Jurkat, Clone E6-1 (cell line): ENCODE measurements at places on chromosomes 2 and 18.

- no peak for DNase-seq
These were observed 1.1 kb downstream of the TMEM18 start for GRCh38 chr2:675982-676646.

- no peak for DNase-seq
These were observed 33.4 kb upstream of the MGAT5 start for GRCh38 chr2:134220344-134220974.

DNA sequence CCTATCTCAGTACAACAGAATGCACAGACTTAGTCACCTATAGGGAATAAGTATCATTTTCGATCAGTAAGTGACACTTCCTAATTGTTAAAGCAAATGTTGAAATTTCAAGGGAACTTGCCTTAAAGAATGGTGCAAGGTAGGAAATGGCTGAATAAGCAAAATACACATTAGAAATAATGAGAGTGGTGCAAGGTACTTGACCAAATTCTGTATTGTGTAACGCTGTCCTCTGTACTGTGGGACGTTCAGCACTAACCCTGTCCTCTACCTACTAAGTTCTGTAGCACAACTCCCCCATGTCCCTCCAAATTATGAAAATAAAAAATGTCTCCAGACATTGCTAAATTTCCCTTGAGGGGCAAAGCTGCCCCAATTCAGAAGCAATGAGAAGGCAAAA, 19.4 kb downstream of the MMADHC start:
- no peak for DNase-seq

GRCh38 chr18:47779381-47779780, 151.1 kb downstream of the SMAD2 start:
- DNase-seq: no peak

DNA sequence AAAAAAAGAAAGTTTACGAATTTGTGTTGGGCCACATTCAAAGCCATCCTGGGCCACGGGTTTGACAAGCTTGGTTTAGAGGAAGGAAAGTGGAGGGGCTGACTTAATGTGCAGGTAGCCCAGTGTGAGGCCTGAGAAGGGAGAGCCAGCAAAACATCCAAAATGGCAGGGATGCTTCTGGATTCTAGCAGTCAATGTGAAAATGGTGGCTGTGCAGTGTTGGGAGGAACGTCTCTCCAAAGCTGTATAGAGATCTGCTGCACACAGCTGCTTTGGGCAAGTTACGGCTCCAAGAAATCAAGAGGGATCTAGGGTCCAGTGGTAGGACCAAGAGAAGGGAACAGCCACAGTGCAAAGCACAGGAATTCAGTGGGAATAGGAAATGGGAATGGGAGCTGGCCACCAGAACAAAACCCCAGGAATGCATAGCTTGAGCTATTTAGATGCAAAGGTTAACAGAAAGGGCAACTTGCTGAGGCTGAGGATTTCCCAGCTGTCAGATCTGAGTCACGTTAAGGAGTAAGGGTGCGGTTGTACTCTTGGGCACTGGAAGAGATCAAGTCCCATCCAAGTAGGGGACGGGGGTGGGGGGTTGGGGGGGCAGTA, 70.6 kb downstream of the B3GNT2 start:
- DNase-seq: no peak

- DNase-seq: no peak
These were observed 24.9 kb upstream of the EPC2 start for GRCh38 chr2:148619560-148620195.

- peak; percentile 70 for DNase-seq
These were observed 79.9 kb upstream of the ITGB6 start for GRCh38 chr2:160279813-160280465.

GRCh38 chr2:200812122-200813022, 662 bp downstream of the BZW1 start:
- DNase-seq: no peak

DNA sequence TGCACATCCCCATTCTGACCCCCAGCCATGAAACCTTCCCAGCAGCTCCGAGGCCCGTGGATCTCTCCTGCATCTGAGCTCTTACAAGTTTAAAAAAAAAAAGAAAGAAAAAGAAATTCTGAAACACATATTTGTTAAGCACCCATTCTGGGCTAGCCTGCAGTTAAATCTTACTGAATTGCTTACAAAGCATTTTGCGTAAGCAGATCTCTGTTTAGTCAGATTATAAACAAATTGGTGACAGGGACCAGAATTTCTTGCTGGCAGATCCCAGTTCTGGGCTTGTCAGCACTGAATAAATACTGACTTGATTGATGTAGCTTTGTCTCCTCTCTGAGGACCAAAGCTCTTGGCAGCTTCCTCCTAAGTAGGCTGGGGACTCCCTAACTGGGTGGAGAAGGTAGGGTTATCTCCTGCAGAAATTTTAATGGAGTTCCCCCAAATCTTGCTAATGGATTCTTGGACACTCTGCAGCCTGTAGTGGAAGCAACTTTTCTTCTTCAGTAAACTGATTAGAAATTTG, 160.9 kb downstream of the MIB1 start:
- DNase-seq: no peak

DNA sequence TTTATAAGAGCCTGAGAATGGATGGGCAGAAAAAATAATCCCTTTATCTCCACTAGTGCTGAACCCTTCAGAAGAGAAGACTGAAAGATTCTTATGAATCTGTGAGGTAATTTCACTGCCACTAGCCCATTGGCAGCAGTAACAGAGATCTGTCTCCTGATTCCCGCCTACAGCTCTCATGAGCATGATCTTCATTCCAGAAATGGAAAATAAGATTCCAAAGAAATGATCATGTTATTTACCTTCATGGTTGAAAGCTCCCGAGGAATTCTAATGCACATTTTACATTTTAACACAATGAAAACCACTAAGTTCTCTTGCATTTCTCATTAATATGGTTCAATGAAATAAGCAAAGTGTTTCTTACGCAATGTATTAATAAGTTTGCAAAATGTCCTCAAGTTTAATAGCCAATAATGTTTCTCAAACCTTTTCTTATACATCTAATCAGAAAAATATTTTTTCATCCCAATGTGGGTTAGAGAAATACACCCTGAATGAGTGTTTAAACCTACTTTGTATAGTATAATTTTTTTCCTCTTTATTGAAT, 905.6 kb downstream of the TMEM182 start:
- DNase-seq: no peak

- DNase-seq: no peak
These were observed 21.9 kb downstream of the ARPC2 start for GRCh38 chr2:218238887-218239286.

DNA sequence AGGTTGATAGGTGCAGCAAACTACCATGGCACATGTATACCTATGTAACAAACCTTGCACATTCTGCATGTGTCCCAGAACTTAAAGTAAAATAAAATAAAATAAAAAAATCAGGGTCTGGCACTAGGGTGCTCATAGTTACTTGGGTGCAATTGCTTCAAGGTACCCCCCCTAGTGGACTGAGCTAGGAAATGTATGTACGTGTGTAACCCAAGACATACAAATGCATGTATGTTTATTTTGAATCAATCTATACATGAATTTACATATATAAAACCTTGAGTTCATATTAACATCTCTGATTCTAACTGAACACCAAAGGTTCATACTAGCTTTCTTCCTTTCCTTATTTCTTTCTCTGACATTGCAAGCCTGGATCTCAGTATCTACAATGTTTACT, 51.5 kb downstream of the USP37 start:
- peak; percentile 53 for DNase-seq

DNA sequence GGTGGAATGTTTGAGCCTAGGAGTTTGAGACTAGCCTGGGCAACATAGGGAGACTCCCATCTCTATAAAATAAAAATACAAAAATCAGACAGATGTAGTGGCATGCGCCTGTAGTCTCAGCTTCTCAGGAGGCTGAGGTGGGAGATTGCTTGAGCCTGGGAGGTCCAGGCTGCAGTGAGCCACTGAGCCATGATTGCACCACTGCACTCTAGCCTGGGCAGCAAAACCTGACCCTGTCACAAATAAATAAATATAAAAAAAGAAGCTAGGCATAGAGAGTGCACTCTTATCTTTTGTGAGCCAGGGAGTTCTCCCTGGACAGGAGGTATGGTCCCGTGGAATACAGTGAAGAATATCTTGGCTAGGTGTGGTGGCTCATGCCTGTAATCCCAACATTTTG, 11.0 kb upstream of the KYNU start:
- no peak for DNase-seq

DNA sequence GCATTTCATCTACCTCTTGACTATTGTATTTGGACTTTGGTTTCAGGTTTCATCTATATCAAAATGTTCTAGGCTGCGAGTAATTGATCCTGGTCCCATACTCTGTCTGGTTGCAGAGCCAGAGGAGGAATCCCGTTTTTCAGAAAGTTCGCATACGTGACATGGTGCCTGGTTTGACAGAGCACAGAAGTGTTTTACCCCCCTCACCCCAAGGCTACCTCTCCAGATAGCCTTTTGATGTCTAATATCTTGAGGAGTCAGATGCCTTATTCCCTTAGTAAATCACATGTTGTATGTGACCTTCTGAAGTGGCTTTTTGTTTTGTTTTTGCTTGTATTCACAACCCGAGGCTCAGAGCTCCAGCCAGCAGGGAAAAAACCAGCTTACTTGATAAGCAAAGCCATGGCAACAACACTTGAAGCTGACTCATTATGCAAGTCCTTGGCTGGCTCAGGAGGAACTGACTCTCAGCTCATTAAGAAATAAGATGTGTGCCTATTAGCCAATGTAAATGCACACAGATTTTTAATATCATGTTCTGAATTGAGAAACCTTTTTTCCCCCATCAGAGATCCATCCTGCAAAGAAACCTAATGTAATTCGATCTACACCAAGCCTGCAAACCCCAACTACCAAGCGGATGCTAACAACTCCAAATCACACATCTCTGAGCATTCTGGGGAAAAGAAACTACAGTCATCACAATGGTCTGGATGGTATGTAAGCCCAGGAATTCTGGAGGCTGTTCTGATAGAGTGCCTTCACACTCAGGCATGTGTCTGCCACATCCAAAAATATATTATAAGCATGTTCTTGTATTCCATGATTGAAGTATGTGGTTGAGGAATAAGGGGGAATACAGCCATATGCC, 41.4 kb downstream of the OXER1 start:
- no peak for DNase-seq

DNA sequence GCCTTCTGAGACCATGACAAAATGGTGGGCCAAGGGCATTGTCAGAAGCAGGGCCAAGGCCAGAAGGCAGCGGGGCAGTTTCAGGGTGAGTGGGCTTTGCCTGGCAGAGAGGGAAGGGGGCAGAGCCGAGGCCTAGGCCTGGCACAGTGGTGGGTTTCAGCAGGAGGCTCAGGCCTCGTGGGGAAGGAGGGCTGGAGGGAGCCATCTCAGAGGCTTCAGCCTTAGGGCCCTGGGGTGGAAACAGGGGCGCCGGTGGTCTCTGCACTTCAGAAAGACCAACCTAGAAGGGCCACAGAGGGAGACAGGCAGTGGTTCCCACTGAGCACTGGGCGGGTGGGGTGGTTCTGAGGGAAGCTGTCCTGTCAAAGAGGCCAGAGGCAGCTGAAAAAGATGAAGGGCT, 58.0 kb upstream of the SMAD7 start:
- no peak for DNase-seq

GRCh38 chr2:39996653-39997080, 217.6 kb upstream of the THUMPD2 start:
- DNase-seq: peak; percentile 29

DNA sequence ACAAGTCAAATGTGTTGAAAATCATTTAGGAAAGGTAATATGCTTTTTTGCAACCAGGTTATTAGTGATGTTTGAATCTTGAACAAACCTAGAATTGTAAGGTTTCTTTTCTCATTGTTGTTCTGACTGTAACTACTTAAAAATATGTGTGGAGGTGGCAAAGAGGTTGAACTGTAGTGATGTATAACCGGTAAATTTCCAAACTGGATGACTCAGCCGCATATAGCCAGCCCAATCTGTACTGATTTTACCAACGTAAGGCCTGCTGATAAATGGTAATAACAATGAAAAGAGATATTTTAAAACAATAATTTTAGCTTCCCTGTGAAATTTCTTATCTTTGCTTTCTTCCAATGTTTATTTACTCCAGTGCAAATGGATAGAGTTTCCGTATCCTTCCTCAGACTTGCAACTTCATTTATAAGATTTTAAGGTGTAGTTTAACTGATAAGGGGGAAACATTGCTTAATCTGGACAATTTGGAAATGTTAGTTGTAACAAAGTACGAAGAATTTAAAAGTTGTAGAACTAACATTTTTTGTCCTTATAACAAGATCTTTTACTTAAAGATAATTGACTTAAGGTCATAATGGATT, 1170.4 kb upstream of the ZEB2 start:
- no peak for DNase-seq

DNA sequence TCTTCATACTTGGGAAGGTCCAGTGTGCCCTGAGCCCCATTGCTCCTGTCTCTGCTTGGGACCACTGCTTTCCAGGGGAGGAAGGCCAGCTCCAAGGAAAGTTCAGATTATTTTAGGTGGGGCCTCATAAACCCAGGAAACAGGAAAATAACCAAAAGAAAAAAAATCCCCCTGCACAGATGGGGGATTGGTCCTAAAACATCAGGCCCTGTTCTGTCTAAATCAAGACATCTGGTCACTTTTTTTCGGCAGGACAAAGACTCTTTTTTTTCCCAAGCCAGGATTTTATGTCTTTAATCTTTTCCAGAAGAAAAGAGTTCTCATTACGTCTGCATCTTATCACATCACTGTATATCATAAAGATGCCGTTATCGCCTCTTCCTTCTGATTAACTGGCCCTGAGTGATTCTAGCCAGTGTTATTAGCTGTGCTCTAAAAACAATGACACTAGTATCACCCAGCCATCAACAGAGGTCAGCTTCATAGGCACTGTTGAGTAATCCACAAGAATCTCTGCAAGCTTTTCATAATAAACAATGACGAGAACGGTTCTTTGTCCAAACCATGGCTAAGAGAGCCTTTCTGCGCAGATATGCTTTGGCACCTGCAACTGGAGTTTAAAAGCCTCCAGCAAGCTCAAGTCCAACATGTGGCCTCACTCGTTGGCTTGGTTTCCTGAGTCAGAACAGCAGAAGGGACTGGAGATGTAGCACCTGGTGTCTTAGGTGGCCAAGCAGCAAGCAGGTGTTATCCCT, 138.2 kb downstream of the VAPA start:
- no peak for DNase-seq

- DNase-seq: no peak
These were observed 80.4 kb downstream of the ASXL2 start for GRCh38 chr2:25797620-25798488.

- DNase-seq: no peak
These were observed 12.9 kb upstream of the DPP4 start for GRCh38 chr2:162086904-162087303.
